T-cell (primary cell): ENCODE measurements at places on chromosomes 5 and 9. TPM values are rescaled to one million over a fixed set of nuclear protein-coding genes. Genes with fewer than 3 reads are reported as not detected.

SEMA5A gene
- 1.7 TPM for total RNA-seq

FOXD4L3 gene
- total RNA-seq: not detected

KLF4 gene
- total RNA-seq: 1.5 TPM

LCP2 gene
- total RNA-seq: 355 TPM

RNF44 gene
- 250 TPM for total RNA-seq

DNA sequence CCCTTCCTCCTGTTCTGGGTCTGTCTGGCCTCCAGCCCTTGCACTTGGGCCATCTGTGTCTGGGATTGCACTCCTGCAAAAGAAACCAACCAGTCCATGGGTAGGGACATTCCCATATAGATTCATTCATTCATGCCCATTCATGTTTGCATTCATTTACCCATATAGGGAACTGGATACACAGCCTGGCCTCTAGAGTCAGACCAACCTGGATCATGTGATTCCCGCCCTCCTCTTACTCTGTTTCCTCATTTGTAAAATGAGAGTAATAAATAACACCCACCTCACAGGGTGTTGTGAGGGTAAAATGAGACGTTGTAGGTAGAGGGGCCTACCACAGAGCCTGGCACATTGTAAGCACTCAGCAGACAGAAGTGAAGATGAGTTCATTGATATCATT is 8.5 kb downstream of the PCDH12 start:
- H3K27me3 ChIP-seq: no peaks in the 10 kb centered on the region
- no peak overlapping the region for H3K27ac ChIP-seq
- H3K4me3 ChIP-seq: no peak overlapping the region
- H3K36me3 ChIP-seq: no peaks in the 10 kb centered on the region

GRCh38 chr5:175470781-175471180 is 7.6 kb upstream of the SFXN1 start:
- no peaks in the 10 kb centered on the region for H3K4me1 ChIP-seq
- no peaks in the 10 kb centered on the region for H3K27me3 ChIP-seq
- H3K4me3 ChIP-seq: no peak overlapping the region
- no peak overlapping the region for H3K27ac ChIP-seq
- no peaks in the 10 kb centered on the region for H3K36me3 ChIP-seq

DNA sequence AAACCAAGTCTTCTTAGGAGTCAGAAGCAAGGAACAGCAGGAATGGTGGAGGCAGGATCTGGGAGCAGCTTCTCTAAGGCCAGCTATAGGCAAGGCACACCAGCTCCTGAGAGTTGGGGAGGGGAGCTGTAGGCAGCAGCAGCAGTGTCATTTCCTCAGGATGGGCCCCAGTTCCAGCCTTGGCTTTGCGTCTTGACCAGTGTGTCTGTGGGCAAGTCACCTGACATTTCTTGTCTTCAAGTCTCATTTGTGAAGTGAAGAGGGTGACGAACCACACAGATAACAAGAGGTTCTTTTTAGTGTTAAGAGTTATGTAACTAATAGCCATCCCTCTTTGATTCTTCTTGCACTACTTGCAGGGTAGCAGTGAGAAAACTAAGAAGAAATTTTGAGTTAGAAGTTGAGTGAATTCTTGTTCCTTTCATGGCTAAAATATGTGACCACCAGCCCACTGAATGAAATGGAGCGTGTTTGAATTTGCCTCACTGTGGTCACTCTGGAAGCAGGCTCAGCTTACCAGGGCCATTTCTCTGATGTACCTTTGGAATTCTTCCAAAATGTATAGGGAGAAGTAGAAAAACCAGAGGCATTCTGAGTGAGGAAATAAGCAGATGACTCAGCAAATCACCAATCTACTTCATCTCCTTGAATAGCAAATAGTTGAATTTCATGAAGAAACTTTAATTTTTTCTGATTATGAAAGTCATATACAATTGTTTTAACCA is 42.4 kb downstream of the RHOBTB3 start:
- H3K36me3 ChIP-seq: no peaks in the 10 kb centered on the region
- no peak overlapping the region for H3K4me3 ChIP-seq
- H3K27me3 ChIP-seq: no peaks in the 10 kb centered on the region
- H3K4me1 ChIP-seq: no peaks in the 10 kb centered on the region
- no peak overlapping the region for H3K27ac ChIP-seq
- no peak for DNase-seq

DNA sequence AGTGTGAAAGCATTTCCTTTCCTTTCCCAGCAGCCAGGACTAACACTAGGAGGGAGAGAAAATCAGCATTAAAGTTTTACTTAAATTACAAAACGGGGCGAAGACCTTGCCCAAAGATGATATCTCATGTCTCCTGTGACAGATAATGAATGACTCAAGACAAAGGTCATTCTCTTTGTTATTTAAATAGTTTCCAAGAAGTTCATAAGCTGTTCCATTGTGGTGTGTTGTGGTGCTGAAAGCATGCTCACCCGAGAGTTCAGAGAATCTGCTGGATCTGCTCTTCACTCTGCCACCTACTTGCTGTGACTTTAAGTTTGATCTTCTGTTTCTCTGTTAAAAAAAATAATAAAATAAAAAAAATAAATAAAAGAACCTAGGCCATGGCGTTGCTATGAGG is 265.9 kb upstream of the NR4A3 start:
- H3K27ac ChIP-seq: no peak overlapping the region
- DNase-seq: no peak
- H3K36me3 ChIP-seq: no peaks in the 10 kb centered on the region
- H3K4me1 ChIP-seq: no peaks in the 10 kb centered on the region

GRCh38 chr9:135552021-135552697 is 6.2 kb downstream of the OBP2A start:
- no peaks in the 10 kb centered on the region for H3K36me3 ChIP-seq
- H3K4me1 ChIP-seq: no peaks in the 10 kb centered on the region
- no peak overlapping the region for H3K27ac ChIP-seq
- H3K4me3 ChIP-seq: no peak overlapping the region
- H3K27me3 ChIP-seq: no peaks in the 10 kb centered on the region
